Neural crest cell (in vitro differentiated cells): ENCODE measurements at places on chromosomes 1 and 21. TPM values are rescaled to one million over a fixed set of nuclear protein-coding genes. Genes with fewer than 3 reads are reported as not detected.

FABP3 gene
- total RNA-seq = 13.6 and 14.0 TPM in 2 replicates

CTSE gene
- not detected in 2 replicates for total RNA-seq

TSSK3 gene
- 2.2 and 2.7 TPM in 2 replicates for total RNA-seq

ETNK2 gene
- 12.1 and 14.5 TPM in 2 replicates for total RNA-seq
